ENCODE measurements at places on chromosomes 6 and 20.
A peak's percentile ranks its signal among the peaks of the same experiment; 100 is the strongest.

DNA sequence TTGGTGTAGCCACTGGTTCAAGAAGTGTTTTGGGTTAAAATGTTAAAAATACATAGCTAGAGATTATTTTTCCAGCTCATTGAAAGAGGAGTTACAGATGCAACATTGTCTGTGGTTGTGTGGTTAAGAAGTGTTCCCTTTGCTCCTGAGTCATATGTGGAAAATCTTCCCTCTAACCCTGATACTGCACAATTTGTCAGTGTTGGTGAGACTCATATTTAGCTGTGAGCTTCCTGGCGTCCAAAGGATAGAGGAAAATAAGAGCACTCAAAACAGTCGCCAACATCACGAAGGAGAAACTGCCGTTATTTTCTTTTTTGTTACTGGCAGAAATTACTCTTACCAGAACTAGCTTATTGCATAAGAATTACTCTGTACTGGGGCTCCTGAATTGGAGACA is 250.4 kb downstream of the CDH4 start:
- peak; percentile 46 for DNase-seq

GRCh38 chr20:32231847-32232246 is 24.2 kb downstream of the POFUT1 start:
- DNase-seq: no peak

- no peak for DNase-seq
These were observed 55.9 kb upstream of the PSMF1 start for GRCh38 chr20:1062334-1063010.

DNA sequence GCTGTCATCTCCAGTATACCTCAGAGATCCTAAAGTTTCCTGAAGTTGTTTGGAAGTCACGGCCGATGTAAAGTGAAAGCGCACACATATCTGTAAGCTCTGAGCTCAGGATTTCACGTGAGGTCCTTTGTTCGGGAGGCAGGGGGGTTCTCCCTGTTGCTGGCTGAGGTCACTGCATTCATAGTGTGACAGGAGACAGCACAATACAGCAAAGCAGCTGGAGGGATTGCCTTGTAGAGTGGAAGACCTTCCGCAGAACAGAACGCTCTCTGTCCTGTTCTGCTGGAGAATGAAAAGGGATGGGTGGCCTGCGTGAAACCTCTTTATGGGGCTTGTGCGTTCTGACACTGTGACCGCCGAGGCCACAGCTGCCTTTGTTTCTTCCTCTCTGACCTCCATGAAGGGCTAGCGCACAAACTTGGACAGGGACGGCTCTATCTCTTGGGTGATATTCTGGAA is 13.4 kb upstream of the SERPINB1 start:
- DNase-seq: no peak

GRCh38 chr6:26224940-26225847 is 138.0 kb downstream of the HFE start:
- DNase-seq: no peak

- DNase-seq: no peak
These were observed 74.7 kb downstream of the SESN1 start for GRCh38 chr6:109019911-109020310.

GRCh38 chr6:68732423-68732822 is 97.3 kb downstream of the ADGRB3 start:
- DNase-seq: no peak

GRCh38 chr6:42960243-42961019 is at the start of gene GNMT:
Gene GNMT (plus strand): TSS chr6:42960754. CDS start chr6:42960768, 14 bp downstream.
- no peak for DNase-seq

- DNase-seq: no peak
These were observed 2.4 kb downstream of the LTB start for GRCh38 chr6:31579546-31580437.

DNA sequence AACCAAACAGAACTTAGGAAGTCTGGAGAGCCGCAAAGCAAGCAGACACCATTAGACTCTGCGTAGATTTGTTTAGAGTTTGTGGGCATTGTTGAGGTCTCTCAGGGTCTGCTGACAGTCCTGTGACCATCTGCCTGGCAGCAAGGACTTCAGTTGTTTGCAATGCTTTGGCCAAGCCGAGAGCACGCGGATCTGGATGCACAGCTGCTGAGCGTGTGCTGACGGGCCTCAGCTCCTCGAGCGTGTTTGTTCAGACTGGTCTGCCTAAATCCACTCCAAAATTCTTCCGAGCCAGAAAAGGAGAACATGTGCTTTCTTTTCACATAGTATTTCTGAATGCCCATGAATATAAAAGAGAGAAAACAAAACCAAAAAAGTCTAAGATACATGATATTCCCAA is 159.0 kb downstream of the ZNF217 start:
- DNase-seq: no peak

- no peak for DNase-seq
These were observed 59.1 kb downstream of the CEBPB start for GRCh38 chr20:50249447-50250388.

GRCh38 chr6:162467679-162468078 is 259.9 kb downstream of the PRKN start:
- no peak for DNase-seq

- DNase-seq: no peak
These were observed 19.8 kb upstream of the LMBRD1 start for GRCh38 chr6:69816569-69816968.

- no peak for DNase-seq
These were observed 49.5 kb downstream of the DLGAP4 start for GRCh38 chr20:36355469-36356171.

DNA sequence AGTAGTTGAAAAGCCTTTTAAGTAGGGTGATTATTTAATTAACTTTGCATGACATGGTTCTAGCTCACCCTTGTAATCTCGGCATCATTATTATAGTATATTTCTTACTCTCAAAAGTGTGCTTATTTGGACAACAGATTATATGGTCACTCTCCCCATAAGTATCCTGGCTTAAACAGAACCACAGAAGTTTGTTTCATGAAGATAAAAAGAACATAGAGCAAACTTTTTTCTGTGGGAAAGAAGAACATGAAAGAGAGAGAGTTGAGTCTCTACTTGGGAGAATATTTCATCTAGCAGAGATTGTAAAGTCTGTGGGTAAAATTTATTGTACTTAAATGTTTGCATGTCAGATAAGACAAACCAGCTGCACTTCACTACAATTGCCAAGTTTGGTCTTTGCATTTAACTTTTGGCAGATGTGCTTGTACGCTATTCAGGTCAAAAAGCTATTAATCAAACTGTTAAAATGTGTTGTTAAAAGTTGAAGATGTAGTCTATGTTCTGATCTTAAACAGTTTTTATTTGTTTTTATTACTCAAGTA is 33.4 kb upstream of the PRIM2 start:
- DNase-seq: no peak

- DNase-seq: no peak
These were observed 53.2 kb upstream of the BMP2 start for GRCh38 chr20:6714279-6714711.

DNA sequence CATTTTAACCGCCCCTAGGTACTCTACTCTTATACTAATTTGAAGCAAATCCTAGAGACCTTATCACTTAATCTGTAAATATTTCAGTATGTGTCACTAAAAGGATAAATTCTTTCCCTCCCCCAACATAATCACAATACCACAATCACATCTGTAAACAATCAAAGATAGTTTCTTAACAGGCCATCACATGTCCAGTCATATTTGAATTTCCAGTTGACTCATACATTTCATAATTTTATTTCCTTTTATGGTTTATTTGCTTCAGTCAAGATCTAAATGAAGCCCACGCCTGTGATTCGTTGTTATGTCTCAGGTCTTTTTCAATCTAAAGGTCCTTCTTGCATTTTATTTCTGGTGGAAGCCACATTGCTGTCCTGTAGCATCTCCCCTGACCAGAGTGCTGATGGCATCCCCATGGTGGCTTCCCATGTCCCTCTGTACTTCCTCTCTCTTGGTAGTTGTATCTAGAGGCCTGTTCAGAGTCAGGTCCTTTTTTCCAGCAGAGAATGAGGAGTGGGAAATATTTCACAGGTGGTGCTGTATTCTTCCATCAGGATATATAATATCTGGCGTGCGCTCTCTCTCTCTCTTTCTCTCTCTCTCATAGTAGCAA is 128.6 kb upstream of the SLC22A23 start:
- peak; percentile 51 for DNase-seq

DNA sequence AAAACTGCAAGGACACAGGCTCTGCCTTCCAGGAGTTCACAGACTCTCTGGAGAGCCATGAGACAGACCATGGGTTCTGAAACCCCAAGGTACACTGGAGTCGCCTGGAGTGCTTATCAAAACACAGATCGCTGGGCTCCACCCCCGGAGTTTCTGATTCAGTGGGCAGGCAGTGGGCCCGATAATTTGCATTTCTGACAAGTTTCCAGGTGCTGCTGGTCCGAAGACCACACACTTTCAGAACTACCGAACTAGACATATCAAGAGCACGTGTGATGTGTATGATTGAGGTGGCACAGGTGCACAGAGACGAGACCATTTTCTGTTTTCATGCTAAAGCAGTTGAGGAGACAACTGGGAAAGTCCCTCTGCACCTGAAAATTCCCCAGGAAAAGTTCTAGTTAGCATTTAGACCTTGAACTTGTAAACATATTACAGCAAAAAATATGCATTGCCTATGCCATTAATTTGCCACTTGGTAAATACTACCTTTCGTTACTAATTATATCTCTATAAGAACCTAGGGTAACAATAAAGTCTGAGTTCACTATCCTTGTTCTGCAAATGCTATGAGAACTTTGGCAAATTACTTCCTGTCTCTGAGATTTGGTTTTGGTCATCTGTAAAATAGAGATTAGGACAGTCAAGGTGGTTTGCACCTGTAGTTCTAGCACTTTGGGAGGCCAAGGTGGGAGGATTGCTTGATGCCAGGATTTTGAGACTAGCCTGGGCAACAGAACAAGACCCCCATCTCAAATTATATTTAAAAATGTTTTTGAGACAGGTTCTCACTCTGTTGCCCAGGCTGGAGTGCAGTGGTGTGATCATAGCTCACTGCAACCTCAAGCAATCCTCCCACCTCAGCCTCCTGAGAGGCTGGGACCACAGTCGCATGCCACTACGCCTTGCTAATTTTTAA is 14.3 kb upstream of the PIM1 start:
- no peak for DNase-seq

DNA sequence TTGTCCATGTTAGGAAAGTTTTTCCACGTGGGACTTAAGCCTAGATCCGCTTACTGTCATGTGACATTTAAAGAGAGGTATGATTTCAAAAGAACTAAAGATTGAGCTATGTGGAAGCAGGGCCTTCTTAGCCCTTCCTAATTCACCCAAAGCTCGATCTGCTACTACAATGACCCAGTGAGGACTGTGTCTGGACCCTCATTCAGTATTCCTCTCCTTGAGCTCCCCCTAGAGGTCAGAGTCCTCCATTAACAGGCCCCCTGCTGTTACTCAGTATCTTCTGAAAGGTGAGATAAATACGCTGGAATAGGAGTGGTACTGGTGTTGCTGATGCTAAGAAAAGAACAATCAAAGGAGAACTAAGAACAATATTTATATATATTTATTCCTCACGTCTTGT is 414.0 kb downstream of the GJA1 start:
- DNase-seq: peak; percentile 53

GRCh38 chr6:41561416-41561815 is 15.2 kb downstream of the FOXP4 start:
- no peak for DNase-seq

DNA sequence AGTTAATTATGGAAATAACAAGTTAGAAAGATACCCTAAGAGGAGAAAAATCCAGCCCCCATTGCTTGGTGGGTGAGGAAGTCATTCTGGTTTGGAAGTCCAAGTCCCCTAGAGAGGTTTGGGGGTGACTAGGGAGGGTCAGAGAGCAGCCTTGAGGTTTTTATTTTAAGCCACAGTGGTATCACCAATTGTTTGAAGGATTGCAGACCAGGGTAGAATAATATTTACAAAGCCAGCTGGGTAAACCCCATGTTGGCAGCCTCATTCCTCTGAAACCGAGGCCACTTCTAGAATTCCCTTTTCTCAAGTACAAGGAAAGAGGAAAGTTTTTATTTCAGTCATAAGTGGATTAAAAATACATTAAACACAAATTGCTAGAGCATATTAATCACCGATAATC is 99.7 kb downstream of the TMEM170B start:
- no peak for DNase-seq

DNA sequence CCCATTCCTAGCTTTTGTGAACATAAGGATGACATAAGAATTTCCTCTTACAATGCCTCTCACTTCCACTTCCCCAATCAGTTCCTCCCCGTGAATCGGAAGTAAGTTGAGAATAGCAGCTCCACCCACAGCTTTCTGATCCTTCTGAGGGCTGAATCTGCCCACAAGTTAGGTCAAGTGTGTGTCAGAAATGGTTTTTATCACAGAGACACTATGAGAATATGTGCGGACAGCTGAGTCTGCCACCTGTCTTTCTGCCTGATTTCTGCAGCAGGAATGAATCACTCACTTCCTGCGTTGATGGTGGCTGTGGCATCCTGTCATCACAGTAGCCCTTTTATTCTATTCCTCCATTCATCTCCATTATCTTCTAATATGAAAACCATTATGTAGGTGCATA is 70.2 kb downstream of the RIN2 start:
- peak; percentile 97 for DNase-seq

Measured in HT1080 (cell line).